Activated CD8-positive, alpha-beta memory T cell treated with anti-CD3 and anti-CD28 coated beads for 48 hours (primary cell): ENCODE measurements at places on chromosomes 3 and 15.

GRCh38 chr3:41224120-41224806 is 25.0 kb downstream of the CTNNB1 start:
- no peak for DNase-seq

DNA sequence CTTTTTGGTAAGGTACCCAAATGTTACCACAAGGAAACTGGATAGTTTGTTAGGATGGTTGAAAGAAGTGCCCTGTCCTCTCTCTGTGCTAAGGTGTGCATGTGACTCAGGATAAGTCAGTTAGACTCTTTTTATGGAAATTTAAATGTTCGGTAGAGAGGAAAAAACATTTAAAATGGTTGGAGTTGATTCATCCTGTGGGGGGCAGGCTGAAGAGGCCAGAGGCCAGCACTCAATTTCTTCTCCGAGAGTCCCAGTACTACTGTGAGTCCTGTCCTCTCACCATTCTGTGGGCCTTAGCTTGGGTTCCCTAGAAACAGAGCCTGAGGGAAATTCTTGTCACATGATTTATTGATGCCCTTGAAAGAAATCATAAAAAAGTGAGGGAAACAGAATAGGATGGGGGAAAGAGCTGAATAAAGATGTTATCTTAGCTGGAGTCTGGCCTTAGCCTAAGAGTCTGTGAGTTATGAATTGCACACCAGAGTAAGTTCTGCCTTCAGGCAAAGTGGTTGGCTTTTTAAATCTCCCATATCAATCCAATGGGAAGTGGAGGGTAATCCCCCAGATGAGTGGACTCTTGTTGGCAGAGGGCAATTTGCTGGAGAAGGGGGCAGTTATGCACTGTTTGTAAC is 106.5 kb upstream of the GALNT15 start:
- no peak for DNase-seq

- no peak for DNase-seq
These were observed 137.9 kb upstream of the LIPC start for GRCh38 chr15:58293622-58294550.

- DNase-seq: no peak
These were observed 801.7 kb upstream of the DPPA4 start for GRCh38 chr3:110139048-110139447.

DNA sequence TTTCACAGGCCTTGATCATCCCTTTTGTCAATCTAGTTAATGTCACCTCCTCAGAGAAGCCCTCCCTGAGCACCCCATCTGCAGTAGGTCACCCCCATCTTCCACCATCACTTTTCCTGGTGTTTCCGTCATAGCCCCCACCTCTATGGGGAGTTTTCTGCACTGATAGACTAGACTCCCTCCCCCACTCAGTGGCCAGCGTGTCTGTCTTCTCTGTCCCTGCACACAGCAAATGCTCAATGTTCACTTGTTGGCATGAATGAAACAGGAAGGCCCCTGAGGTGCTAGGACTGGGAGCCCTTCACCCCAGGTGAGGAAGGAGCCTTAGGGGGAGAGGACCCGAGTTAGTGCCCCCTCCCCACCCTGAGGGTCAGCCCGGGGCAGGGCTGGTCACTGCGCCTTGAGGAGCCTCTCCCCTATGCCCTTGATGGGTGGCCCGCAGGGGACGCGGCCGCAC is 15.8 kb upstream of the FANCD2 start:
- no peak for DNase-seq

DNA sequence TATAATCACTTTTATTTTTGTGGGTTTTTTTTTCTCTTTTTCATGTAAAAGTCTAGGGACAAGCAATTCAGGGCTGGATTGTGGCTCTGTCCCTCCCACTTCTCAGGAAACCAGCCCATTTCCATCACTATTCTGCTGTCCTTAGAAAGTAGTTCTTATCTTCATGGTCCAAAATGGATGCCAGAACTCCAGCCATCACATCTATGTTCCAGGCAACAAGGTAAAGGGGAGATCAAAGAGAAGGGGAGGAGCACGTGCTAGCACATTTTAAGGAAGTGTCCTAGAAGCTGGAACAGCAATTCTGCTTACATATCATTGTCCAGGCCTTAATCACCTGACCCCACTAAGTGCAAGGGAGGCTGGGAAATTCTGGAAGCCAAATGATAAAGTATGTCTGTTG is 181.1 kb upstream of the C2CD4B start:
- no peak for DNase-seq

DNA sequence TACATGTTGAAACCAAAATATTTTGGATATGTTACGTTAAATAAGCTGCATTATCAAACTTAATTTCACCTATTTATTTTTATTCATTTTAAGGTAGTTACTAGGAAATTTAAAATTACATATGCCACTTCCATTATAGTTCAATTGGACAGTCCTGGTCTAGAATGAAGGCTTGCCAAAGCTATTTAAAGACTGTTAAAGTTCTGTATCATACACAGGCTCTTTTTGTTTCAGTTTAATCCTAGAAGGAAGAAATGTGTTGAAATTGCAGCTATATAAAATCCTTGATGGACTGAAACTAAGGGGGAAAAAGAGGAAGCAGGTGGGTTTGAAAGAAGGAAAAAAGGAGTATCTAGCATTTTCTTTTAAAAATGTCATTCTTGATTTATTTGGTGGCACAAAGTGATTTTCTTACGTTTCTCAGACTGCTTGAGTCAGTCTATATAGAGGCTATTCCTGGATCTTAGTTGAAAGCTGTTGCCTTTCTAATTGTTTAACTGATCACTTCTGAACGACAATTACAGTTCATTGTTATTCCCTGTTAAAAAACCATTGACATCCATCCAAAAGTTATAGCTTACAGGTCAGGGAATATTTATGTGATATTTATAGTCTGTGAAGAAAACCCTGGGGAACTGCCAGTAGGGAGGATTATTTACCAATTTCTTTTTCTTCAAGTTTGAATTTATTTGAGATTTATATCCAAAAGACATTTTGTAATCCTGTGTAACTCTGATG is 195.0 kb downstream of the RORA start:
- DNase-seq: no peak

DNA sequence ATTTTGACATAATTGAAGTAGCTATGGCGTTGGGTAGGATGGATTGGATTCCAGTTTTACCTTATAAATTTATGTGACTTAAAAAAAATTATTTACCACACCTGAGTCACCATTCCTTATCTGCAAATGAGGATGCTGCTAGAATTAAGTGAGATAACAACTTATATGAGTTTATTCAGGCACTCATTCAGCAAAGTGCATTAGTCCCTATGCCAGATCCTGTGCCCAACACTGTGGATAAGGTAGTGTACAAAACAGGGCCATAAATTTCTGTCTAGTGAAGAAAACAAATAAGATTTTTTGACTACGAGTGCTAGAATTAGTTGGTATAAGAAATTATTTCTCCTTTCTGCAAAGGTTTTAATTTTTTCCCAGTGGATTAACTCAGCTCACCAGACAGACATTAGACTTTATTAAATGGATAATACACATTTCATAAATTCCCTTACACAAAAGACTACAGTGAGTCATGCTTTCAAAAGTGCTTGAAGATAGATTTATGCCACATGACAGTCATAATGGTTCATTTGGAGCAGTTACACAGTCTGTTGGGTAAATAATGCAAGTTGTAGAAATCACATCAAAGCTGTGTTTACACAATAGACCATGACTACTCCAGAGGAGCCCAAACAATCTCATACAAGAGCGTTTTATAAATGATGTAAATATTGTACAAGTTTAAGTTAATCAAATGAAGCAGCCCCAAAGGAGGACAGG is 129.9 kb upstream of the TGFBR2 start:
- no peak for DNase-seq

DNA sequence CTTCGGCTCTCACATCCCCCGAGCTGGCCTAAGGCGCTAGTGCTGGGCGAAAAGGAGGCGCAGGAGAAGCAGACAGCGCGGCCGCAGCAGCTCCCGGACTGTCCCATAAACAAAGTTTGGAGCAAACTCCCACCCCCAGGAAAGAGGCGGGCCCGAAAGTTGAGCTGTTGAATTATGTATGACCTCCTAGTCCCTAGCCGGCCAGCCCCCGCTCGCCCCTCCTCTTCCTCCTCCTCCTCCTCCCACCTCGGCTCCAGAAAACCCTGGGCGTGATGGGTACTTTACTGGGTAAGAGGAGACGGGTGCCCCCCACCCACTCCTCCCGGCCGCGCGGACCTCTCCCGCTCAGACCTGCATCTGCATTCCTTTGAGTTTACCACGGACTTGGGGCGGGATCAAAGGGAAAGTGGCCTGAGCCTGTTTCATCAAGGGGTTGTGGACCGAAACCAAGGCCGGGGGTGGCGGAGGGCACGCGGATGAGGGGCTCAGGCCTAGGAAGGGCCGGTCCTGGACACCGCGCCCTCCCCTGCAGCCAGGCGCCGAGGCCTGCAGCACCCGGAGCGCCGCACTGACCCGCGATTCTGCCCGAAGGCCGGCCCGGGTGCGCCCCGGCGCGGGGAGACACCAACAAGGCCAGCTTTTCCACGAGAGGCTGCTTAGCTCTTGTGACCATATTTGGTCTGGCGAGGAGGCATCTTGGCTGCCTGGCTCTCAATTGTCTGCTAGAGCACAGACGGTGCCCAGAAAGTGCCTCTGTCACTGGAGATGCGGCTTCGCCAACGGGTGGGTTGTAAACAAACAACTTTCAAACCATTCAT is at the start of gene WWTR1:
Gene WWTR1, minus strand, starts transcription at position 100 of the 818 bp plus-strand sequence. CDS start 719 bp downstream, outside the sequence.
- peak; percentile 4 for DNase-seq

DNA sequence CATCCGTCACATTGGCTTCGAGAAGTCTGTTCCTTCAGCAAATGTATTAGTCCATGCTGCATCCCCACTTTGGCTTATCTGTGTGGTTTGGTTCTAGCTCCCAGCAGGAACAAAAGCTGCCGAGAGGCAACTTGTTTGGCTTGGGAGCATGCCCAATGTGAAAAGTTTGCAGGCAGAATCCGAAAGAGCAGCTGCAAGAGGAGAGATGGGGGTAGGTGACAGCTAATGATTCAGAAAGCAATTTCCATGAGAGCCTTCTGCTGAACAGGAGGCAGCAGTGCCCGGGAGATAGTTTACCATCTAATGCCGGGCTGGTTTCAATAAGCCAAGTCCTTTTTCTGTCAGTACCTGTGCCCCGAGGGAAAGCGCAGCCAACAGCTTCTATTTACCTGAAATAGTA is 60.2 kb downstream of the GRM7 start:
- no peak for DNase-seq

DNA sequence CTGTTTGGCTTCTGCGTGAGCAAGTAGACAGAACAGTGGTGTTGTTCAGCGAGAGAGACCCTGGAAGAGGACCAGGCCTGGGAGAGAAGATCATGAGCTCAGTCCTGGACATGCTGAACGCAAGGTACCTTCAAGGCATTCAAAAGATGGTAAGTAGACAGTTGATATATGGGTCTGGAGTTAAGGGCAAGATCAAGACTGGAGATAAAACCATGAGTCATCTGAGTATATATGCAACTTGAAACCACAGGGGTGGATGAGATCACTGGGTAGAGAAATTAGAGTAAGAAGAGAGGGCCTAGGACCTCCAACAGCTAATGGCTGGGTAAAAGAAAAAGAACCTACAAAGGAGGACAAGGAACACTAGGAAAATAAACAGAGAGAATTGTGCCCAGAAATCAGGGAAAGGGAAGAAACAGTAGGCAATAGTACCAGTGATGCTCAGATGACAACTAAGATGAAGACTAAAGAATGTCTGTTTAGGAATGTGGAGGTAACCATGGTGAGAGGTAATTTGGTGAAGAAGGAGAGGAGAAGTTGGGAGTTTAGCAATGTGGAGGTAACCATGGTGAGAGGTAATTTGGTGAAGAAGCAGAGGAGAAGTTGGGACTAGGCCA is 343.2 kb upstream of the ADAMTS9 start:
- DNase-seq: no peak

- no peak for DNase-seq
These were observed 1.4 kb upstream of the ROBO1 start for GRCh38 chr3:79769229-79769628.
